Activated T-cell treated with anti-CD3 and anti-CD28 coated beads for 48 hours (primary cell): ENCODE measurements at places on chromosomes 4 and X.

GRCh38 chrX:110097920-110098319 is 95.0 kb downstream of the TMEM164 start:
- no peak for DNase-seq

- DNase-seq = no peak
Measured at GRCh38 chrX:34656467-34656841, 631 bp downstream of the TMEM47 start.

DNA sequence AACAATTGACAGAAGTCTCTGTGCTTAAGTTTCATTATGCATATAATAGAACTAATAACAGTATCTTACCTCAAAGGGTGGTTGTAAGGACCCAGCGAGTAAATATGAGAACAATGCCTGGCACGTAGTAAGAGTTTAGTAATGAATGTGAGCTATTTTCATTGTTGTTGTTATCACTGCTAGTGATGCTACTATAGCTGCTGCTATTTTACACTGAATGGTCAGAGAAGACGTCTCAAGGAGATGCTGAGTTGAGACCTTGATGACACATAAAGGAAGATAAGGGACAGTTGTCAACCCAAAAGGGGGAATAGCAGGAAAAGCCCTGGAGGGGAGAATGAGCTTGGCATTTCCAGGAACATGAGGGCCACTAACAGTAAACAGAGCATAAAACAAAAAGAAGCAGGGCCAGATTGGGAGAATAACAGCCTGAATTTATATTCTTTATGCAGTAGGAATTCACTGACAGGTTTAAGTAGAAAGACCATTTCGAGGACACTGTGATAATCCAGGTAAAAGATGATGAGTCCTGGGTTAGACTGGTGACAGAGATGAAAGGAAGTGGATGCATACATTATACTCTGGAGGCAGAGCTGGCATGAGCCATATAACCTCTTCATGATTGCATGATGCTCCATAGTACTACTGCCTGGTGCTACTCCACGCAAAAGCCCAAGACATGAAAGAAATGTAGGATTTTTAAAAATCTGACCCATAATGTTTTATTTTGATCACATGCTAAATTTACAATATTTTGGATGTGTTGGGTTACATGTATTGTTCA is 23.1 kb downstream of the ATP8A1 start:
- DNase-seq = no peak

GRCh38 chrX:87517571-87518141 is at the start of gene KLHL4:
KLHL4 (plus strand) TSS chrX:87517802; CDS start chrX:87517894, 92 bp downstream.
- no peak for DNase-seq

DNA sequence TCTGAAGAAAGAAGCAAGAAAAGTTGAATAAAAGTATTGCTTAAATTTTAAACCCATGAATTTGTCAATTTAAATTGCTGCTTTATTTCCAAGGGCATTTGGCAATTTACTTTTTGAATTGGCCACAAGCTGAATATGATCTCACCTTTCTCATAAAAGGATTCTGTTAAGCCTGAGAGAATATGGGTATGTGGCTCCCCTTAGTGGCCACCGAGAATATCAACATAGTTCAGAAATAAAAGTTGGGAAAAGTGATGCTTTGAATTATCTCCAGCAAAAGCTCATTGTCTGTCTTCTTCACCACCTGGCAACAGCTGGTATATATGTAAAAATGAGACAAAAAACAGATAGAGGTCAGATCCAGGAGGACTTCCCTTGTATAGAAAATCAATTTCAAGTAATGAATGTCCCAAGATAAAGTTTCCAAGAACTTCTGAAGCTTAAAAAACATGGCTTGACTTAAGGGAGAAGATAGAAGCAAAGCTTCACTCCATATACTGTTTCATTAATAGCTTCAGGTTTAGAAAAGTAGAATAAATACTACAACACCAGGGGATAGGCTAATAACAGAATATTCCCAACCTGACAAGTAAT is 290.7 kb upstream of the FAM241A start:
- no peak for DNase-seq

- no peak for DNase-seq
Measured at GRCh38 chr4:139756391-139757180, 91.0 kb downstream of the MGST2 start.

DNA sequence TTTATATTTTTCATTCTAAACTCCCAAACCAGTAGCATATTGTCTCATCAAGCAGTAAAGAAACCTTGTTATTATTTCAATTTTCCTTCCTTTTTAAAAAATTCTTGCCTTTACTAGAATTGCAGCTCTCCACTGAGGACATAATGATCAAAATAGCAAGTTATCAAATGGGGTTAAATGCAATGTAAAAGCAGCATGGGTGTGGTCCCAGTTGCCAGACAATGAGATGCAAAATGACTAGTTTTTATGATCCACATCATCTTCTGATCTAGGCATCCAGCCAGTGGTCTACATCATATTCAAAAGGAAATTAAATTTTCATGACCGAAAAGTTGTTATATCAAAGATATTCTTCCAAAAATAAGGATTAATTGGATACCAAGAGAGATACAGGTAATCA is 427.9 kb upstream of the SMIM31 start:
- no peak for DNase-seq

DNA sequence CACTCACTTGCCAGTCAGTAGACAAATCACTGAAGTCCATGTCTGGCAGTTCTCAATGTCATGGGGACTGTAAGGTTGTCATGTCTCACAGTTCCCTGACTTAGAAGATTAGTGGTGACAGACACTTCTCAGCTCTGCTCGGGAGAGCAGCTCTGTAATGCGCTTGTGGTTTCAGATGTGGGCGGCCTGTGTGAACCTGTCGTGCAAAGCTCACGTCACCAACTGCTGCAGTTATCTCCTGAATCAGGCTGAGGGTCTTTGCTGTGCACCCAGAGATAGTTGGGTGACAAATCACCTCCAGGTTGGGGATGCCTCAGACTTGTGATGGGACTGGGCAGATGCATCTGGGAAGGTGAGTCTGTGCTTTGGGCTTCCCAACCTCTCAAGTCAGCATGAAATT is at the start of gene IL9R:
TSS of gene IL9R (plus strand) at position 261 of the 400 bp plus-strand sequence. CDS start at position 325, 64 bp downstream.
- DNase-seq = peak; percentile 51

- no peak for DNase-seq
Measured at GRCh38 chr4:188941524-188942119, 802.4 kb downstream of the TRIML1 start.

DNA sequence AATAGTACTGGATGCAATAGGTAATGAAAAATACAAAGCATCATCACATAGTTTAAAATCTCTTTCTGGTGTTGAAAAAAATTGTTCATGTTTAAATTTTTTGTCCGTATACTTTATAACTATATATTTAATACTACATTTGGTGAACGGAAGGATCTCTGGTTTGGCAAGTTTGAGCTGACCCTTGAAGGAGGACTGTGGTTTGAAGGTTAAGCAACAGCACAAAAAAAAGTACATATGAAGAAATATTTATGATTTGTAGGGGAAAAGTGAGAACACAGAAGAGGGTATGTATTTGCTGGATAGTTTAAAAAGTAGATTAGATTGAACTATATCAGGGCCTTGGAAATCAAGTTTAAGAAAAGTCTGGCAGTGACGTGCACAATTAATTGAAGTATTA is 13.3 kb downstream of the SRP72 start:
- no peak for DNase-seq

DNA sequence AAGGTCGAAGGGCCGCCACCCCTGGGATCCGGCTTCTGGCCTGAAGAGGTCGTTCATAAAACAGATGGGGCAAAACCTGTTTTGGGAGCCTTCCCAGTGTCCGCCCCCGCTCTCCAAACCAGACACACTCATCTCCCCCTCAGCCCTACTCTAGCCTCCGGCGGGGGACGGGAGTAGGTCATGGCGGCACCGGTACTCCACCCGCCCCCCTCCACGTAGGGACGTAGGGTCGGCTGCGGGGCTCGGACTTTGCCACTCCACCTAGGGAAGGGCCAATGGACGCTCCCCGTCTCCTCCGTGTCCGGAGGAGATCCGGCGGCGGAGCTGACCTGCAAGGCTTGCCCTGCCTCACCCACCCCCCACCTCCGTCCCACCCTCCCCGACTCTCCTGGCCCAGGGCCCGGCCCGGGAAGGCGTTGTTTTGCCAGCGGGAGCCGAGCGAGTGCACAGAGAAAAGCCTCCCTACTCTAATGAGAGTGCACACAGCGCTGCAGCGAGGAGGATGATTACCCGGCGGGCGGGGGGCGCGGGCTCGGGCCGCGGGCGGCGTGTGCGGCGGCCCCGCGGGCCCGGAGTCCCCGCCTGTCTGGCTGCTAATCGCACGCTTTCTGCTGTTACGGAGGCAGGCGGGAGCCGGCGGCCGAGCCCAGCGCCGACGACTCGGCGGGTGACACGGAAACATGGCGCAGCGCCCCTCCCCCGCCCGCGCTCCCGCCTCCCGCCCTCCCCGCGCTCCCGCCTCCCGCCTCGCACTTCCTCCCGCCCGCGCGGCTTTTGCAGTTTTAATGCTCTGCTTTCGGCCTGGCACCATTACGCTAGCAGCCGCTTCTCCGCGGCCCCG is 8.3 kb upstream of the BCOR start:
- DNase-seq = peak; percentile 61
